ENCODE measurements at places on chromosomes 11 and 22.
A peak's percentile ranks its signal among the peaks of the same experiment; 100 is the strongest.

- no peak for DNase-seq
Measured at GRCh38 chr11:114142707-114143106, 83.2 kb downstream of the ZBTB16 start.

DNA sequence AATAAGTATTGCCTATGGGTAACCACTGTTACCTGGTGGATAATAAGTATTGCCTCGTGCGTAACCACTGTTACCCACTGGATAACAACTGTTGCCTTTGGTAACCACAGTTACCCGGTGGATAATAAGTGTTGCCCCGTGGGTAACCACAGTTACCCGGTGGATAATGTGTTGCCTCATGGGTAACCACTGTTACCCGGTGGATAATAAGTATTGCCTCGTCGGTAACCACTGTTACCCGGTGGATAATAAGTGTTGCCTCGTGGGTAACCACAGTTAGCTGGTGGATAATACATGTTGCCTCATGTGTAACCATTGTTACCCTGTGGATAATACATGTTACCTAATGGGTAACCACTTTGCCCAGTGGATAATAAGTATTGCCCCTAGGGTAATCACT lies 9.8 kb upstream of the NXPE4 start:
- DNase-seq = peak; percentile 62

GRCh38 chr11:129298988-129299387 lies 76.7 kb upstream of the BARX2 start:
- DNase-seq = no peak

DNA sequence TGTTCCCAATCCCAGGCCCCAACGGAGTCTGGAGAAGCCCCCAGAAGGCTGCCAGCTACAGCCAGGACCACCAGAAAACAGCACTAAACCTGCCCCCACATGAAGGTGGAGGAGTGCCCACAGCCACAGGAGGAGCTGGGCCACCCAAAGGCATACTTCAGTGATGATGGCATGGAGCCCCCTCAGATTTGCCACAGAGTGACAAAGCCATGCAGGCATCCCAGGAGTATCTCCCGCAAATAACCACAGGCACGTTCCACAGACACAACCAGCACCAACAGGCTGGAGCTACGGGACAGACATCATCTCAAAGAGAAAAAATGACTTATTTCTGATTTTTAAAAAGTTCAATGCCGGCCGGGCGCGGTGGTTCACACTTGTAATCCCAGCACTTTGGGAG lies 10.6 kb downstream of the CARS1 start:
- no peak for DNase-seq

DNA sequence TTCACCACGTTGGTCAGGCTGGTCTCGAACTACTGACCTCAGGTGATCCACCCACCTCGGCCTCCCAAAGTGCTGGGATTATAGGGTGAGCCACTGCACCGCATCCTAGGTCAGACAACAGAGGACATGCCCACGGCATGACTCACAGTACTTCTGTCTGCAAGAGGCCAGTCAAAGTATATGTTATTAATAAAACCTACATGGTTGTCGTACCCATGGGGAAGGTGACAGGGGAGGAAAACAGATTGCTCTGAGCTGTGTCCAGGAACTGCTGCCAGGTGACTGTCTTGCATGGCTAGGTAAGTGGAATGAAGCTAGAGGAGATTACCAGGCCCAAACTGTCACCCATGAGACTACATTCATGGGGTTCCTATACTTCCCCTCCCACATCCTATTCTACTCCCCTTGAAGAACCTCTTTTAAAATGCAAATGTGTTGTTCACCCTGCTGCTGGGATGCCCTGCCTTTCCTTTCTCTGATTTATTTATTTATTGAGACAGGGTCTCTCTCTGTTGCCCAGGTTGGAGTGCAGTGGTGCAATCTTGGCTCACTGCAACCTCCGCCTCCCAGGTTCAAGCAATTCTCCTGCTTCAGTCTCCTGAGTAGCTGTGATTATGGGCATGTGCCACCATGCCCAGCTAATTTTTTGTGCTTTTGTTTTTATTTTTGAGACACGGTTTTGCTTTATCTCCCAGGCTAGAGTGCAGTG lies 2.0 kb upstream of the NLRX1 start:
- no peak for DNase-seq

DNA sequence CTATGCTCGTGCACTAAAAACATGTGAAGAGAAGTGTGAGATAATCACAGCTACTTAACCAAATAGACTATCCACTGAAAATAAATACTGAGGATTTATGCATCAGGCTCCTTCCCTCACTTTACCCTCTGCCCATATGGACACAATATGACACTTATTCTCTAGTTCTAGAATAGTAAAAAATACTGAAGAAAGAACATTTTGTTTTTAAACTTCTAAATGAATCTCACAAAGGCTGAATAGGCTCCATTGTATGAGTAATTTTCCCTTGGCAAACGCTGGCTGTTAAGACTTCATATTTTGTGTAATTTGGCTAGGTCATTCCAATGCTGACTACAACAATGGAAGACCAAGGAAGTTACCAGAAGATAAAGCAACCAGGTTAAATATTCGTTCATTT lies 9.9 kb downstream of the HPS5 start:
- DNase-seq = no peak

GRCh38 chr22:34427436-34427835 lies 507.2 kb upstream of the LARGE1 start:
- no peak for DNase-seq
